ENCODE measurements at places on chromosomes 6 and 20.

GRCh38 chr6:85461798-85462170 is 11.9 kb downstream of the NT5E start:
- DNase-seq, result no peak

DNA sequence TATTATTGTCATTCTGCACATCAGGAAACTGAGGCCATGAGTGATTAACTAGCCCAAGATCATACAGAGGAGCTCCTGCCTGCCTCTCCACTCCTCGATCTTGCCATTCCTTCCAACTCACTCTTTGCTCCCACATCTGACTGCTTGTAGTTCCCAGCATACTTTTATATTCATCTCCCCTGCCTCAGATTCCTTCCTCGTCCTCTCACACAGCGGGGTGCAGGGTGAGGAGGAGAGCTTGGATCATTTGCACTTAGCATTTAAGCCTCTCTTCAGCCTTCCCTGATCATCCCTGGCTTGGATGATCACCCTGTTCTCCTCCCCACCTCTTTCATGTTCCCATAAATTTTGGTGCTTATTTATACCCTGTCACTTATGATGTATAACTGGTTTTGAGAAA is 515.1 kb upstream of the SOX4 start:
- no peak for DNase-seq

DNA sequence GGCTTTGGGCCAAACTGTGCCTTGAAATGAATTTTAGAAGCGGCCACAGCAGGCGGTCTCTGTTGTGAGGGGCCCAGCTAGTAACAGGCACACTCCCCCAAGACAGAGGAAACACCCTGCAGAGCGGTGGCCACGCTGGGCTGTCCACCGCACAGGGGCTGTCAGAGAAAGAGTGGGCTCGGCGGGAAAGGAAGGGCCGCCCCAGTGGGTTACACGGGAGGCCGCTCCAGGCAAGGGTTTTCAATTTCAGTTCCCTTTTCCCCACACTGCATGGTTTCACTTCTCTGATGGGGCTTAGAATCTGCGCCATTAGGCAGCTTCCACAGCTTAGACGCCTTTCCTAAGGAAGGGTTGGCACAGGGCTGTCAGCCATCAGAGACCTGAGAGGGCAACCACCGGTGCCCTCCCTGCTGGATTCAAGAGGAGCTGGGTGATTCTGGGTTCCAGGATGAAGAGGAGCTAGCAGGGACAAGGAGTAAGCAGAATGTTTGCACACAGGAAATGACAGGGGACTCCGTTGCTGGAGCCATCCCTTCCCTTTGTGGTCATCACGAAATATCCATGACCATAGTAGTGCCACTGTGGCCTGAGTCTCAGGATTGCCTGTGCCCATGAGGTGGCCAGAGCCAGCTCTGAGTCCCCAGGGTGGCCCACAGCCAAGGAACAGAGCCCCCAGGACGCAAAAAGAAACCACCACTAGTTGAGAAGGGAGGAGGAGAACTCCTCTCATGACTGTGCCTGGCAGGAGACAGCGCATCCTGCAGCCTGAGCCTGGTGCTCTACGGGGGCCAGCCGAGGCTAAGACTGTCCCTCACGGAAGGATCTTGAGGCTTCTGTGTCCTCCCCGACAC is 282.7 kb downstream of the NRN1 start:
- DNase-seq, result no peak

GRCh38 chr6:149059557-149059956 is 258.0 kb upstream of the TAB2 start:
- DNase-seq, result no peak

DNA sequence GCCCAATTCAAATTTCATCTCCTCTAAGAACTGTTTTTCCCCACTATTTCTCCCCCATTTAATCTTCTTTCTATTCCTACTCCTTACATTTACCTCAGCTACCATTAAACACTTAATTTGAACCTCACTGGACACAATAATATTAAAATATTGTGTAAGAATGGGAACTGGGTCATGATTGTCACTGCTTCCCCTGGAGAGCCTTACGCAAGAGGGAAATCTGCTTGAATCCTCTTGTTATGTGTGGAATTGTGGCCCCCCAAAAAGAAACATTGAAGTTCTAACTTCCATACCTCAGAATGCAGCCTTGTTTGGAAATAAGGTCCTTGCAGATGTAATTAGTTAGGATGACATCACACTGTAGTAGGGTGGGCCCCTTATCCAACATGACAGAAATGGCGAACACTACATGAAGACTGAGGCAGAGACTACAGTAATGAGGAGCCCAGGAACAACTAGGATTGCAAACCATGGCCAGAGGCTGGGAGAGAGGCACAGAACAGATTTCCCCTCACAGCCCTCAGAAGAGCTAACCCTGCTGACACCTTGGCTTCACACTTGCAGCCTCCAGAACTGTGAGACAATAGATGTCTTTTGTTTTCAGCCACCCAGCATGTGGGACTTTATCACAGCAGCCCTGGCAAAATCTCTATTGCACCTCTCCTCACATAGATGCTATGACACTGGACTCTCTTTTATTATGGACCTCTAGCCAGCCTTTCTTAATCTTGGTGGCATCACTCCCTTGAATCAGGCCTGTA is 29.9 kb downstream of the HIVEP2 start:
- DNase-seq, result no peak

GRCh38 chr6:34226731-34227586 is 9.7 kb upstream of the HMGA1 start:
- DNase-seq, result no peak

- no peak for DNase-seq
These were observed 19.4 kb downstream of the NQO2 start for GRCh38 chr6:3019065-3019464.

GRCh38 chr6:46287681-46288080 is 116.9 kb upstream of the ENPP5 start:
- no peak for DNase-seq

- no peak for DNase-seq
These were observed at the start of gene LPIN3 for GRCh38 chr20:41340327-41341055. TSS of gene LPIN3 (plus strand) at chr20:41340821. CDS start at chr20:41345804, 4,983 bp downstream.

DNA sequence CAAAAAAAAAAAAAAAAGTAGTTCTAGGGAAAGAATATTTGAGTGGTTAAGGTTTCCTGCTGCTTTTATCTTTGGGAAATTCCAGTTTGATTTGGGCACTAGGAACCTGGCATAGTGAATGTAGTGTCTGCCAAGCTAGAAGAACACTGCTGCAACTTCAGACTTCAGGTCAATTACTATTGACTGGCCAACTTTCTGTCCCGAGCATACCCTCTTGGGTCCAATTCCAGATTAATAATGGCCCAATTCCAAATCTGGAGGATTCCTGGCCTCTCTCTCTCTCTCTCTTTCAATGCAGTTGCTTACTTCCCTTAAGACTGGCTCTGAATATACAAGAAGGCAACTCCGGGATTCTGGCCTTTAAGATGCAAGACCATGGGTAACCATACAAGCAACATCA is 74.9 kb downstream of the ANKEF1 start:
- DNase-seq, result no peak

GRCh38 chr6:96450082-96450769 is 71.4 kb upstream of the UFL1 start:
- no peak for DNase-seq

DNA sequence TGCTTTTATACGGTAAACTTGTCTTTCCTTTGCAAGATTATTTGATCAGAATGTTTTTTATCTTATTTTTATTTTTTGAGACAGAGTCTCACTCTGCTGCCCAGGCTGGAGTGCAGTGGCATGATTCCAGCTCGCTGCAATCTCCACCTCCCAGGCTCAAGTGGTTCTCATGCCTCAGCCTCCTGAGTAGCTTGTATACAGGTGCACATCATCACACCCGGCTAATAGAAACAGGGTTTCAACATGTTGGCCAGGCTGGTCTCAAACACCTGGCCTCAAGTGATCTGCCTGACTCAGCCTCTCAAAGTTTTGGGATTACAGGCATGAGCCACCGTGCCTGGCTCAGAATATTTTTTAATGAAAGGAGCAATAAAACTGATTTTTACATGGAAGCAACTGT is 8.9 kb upstream of the LPIN3 start:
- DNase-seq, result no peak

- DNase-seq, result no peak
These were observed 76.0 kb downstream of the JPH2 start for GRCh38 chr20:44110816-44111568.

- no peak for DNase-seq
These were observed 30.9 kb downstream of the MAP3K5 start for GRCh38 chr6:136761227-136761922.

- no peak for DNase-seq
These were observed 135.7 kb downstream of the BCAS1 start for GRCh38 chr20:53934421-53935343.

- DNase-seq, result no peak
These were observed 23.7 kb downstream of the PEX7 start for GRCh38 chr6:136846046-136846445.

DNA sequence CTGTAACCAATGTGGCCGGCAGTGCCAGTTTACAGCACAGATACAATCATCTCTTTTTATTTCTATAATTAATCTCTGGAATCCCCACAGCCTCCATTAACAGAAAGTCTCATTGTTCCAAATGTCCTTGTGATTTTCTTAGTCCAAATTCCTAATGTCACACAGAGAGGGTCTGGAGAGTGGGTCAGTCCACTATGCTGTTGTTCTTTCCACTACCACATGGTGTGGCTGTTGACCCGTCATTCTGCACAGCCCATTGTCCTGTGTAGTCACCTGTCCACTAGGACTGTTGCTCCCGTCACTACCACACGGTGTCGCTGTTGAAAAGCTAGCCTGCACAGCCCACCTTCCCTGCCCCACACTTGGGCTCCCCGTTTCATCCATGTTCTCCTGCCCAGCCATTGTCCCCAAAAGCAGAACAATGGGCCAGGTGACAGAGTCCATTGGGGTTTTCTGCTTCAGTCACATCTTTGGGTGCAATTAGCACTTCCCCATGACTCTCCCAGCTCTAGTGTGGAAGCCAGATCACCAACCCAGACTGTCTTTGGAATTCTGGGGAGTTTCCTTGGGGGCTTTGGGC is 8.6 kb upstream of the LBP start:
- no peak for DNase-seq

DNA sequence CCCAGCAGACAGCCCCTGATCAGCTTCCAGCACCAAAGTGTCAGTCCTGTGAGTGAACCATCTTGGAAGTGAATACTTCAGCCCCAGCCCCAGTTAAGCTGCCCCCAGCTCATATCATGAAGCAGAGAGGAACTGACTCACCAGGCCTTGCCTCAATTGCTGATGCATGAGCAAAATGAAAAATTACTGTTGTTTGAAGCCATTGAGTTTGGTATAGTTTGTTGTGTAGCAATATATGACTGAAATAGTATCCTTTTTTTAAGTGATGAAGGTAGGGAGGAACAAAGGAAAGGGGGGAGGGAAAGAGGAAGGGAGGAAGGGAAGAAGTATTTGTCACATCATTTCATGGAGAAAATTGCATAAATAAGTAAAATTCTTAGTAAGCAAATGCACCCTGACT is 266.4 kb downstream of the MAFB start:
- DNase-seq, result no peak

- DNase-seq, result no peak
These were observed 7.2 kb upstream of the MDGA1 start for GRCh38 chr6:37704923-37705238.

GRCh38 chr6:53043581-53043980 is 21.6 kb upstream of the FBXO9 start:
- DNase-seq, result no peak

- no peak for DNase-seq
These were observed 20.6 kb downstream of the PPP1R16B start for GRCh38 chr20:38825901-38826625.

- DNase-seq, result no peak
These were observed 130.6 kb upstream of the INSM1 start for GRCh38 chr20:20237093-20237959.

DNA sequence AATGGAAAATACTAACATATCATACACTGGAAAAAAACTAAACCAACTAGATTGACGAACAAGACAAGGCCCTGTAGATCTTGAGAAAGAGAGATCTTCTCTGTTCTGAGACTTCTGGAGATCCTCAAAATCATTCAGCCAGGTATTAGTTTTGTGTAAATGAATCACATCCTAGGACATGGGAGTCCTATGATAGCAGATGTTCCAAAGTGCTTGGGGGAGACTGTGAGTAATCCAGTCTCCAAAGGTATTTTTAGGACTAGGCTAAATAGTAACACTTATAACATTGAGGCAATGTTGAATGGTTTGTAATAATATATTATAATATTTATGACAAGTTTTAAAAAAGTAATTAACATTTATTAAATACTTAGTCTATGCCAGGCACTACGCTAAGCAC is 275.0 kb downstream of the BTBD9 start:
- DNase-seq, result no peak

DNA sequence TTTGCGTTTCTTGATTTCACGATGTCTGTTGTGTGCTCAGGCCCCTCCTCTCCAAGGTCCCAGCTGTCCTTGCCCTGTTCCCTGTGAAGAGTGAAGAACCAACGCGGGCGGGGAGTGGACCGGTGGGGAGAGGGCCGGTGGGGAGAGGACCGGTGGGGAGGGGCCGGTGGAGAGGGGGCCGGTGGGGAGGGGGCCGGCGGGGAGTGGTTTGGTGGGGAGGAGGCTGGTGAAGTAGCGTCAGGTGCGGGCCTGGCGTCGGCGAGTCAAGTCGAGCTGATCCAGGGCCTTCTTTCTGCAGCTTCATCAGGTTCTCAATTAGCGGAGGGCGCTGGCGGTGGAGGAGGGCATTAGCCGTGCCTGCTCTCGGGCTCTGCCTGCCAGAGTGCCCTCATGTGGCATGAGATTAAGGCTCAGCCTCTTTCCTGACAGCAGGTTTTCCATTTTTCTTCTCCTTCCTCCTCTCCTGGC is 21.2 kb upstream of the BHLHE23 start:
- DNase-seq, result no peak

DNA sequence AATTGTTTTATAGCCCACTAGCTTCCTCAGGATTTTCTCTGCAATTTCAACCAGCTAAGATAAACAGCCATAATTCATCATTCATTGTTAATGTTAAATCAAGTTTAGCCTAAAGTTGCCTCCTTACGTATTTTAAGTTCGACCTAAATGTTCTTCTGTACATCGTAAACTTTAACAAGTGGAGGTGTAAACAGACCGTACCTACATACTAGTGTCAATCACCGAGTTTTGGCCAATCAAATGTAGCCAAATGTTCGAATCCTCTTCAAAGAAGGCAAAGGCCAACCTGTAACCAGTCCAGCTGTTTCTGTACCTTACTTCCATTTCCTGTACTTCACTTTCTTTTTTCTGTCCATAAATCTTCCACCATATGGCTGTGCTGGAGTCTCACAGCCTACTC is 13.5 kb downstream of the MBOAT1 start:
- no peak for DNase-seq

DNA sequence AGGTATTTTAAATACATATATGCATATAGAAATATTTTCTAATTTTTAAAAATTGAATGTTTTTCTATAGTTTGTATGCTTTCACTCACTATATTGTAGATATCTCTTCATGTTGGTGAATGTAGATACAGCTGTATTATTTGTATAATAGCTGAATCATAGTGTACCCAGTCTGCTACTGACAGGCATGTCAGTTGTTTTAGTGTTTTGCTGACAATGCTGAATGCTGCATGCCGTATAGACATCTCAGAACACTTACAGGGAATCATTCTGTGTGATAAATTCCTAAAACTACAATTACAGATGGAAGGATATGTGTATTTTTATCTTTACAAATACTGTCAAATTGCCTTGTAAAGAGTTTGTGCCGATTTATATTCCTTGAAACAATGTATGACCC is 175.4 kb downstream of the SIM1 start:
- DNase-seq, result no peak
